Activated naive CD8-positive, alpha-beta T cell treated with anti-CD3 and anti-CD28 coated beads, Interleukin-2, amount 50 U/mL, for 16 hours (primary cell): ENCODE measurements at places on chromosomes 1 and 21.
A peak's percentile ranks its signal among the peaks of the same experiment; 100 is the strongest.

DNA sequence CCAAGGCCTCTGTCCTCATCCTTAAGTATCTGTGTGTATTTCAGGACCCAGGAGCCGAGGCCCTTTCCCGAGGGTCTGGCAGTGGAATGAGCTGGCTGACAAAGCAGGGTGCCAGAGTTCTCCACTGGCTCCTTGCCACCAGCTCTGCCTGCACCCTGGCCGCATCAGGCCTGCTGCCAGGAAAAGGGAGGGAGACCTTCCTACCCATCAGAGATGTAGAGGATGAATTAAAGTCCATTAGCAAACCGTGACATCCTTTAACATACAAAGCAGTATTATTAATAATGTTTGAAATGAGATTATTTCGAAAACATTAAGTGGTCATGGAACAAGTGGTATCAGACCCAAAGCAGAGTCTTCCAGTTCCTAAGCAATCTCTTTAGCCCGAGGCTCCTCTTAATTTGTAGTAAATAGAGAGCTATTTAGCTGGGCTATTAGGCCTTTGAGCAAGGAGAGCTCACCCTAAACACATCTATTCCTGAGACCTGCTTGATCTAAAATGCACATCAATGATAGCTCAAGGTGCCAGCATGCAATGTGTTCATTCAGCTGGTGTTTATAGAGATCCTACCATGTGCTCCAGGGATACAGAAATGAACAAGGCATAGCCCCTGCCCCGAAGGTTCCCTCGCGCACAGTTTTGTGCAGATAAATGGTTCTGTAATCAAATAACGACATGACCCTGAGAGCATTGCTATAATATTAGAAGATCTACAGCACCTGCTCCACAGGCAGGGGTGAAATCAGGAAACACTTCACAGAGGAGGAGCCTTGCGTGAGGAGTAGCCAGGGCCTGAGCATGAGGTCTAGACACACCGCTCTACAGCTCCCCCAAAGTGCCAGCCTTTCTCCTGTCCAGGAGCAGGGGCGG, 44.0 kb downstream of the FAM163A start:
- no peak for DNase-seq

DNA sequence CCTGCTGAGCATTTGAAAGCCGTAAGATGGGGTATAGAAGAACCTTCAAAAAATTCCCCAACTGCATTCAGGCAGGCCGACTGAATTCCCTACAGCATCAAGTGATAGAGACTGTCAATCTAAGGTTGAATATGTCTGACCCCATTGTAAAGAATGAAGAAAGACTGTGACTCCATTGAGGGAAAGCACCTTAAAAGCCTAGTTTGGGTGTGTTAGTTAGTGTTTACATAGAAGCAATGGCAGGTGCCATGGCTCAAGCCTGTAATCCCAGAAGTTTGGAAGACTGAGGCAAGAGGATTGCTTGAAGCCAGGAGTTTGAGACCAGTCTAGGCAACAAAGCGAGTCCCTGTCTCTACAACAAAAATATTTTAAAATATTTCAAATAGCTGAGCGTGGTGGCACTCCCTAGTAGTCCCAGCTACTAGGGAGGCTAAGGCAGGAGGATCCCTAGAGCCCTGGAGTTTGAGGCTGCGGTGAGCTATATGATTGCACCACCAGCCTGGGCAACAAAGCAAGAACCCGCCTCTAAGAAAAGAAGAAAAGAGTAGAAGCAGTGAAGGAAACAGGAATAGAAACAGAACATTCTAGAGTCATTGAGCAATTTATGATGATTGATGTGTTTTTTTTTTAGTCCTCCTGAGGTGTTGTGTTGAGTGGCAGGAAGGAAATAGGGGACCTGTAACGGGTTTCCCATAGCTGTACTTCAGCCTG, 15.4 kb downstream of the POLR3GL start:
- DNase-seq = no peak

- no peak for DNase-seq
These were observed 623 bp downstream of the GNG4 start for GRCh38 chr1:235648954-235649367.

- no peak for DNase-seq
These were observed 328.2 kb downstream of the KCTD3 start for GRCh38 chr1:215895276-215895675.

GRCh38 chr1:9169601-9170137, 40.8 kb upstream of the GPR157 start:
- no peak for DNase-seq

DNA sequence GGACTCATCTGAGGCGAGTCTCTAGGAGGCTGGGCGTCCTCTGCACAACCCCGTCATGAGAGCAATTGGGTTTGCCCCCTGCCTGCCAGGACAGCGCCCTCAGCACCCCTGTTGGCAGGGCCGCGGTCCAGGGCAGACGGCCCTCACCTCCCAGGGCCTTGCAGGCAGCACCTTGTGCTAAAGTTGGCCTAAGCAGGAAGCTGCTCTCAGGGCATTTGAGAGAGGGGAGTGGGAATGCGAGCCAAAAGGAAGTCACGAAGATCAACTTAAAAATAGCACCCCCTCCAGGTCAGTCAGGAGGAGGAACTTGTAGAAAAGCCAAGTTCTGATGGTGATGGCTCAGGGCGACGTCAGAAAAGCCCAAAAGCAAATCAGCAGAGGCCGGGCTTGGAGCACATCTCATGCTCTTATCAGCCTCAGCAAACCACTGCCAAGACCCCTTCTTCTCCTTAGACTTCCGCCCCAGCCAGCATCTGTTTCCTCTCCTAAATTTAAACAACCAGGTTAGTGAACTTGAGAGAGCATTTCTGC, 12.6 kb upstream of the ADORA3 start:
- no peak for DNase-seq

- DNase-seq = peak; percentile 25
These were observed 12.8 kb downstream of the DYNLT5 start for GRCh38 chr1:66764994-66765578.

DNA sequence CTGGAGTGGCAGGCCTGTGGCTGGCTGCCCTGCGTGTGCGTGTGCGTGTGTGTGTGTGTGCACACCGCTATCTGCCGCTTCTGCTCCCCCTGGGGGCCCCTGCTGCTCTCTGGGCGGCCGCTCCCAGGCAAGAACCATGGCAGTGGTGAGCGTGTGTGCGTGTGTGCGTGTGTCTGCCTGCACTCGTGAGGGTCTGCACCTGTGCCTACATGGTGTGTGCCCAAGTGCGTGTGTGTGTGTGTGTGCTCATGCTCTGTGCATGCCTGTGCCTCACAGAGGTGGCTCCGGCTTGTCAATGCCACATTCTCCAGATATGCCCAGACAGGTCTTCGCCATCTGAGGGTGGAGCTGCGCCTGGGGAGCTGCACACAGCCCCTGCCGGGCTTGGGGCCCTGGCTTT, 18.7 kb upstream of the PEX10 start:
- DNase-seq = no peak

- DNase-seq = no peak
These were observed 3.1 kb upstream of the ADGRB2 start for GRCh38 chr1:31767225-31767624.

- no peak for DNase-seq
These were observed 417.1 kb upstream of the NFIA start for GRCh38 chr1:60665311-60665710.

GRCh38 chr1:110673197-110673701, 1.5 kb downstream of the KCNA3 start:
- DNase-seq = no peak

DNA sequence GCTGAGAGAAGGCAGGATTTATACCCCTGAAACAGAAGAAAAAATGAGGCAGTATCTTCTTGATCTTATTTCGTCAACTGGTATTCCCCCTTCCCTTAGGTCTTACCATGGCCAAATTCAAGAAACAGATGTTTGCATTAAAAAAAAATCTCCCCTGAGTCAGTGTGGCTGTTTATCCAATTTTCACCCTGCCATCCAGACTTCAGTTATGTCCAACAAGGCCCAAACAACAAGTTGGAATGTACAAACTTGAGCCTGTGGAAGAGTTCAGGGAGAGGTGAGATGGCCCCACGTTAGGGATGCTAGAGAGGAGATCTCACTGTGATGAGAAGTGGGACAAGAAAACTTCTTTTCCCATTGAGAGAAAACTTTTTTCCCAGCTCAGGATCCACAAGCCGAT, 147.2 kb upstream of the PROX1 start:
- DNase-seq = no peak

DNA sequence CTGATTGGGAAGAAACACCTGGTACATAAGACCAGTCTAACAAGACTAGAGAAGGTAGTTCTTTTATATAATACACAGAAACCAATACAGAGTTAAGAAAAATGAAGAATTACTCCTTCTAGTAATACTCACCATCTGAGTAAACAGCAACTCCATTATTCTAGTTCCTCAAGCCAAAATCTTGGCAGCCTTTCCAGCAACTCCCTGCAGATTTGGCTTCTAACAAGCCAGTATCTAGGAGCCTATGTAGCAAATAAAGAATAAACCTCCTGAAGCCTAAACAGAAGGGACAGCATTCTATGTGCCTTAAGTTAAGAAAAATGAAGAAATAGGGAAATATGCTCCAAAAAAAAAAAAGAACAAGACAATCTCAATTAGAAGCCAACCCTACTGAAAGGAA, 24.5 kb downstream of the ERO1B start:
- DNase-seq = no peak

GRCh38 chr1:226655251-226656163, 83.6 kb downstream of the ITPKB start:
- no peak for DNase-seq

GRCh38 chr21:46660505-46660904, 25.0 kb downstream of the PRMT2 start:
- no peak for DNase-seq

DNA sequence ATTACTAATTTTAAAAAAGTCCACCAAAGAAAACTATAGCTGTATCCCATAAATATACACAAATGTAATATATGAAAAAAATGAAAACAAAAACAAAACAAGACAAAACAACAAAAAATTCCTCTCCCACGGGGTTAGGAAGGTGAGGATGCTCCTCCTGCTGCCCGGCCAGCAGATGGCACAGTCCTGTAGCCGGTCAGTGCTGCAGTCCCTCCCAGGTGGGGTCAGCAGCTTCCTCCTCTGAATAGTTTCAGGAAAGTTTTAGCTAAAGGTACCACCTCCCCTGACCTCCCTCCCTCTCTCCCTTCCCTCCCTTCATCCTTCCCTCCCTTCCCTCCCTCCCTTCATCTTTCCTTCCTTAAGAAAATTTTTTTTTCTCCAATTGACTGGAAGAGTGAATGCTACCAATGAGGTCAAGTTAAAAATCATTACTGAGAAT, 67.8 kb upstream of the BCL10 start:
- no peak for DNase-seq

DNA sequence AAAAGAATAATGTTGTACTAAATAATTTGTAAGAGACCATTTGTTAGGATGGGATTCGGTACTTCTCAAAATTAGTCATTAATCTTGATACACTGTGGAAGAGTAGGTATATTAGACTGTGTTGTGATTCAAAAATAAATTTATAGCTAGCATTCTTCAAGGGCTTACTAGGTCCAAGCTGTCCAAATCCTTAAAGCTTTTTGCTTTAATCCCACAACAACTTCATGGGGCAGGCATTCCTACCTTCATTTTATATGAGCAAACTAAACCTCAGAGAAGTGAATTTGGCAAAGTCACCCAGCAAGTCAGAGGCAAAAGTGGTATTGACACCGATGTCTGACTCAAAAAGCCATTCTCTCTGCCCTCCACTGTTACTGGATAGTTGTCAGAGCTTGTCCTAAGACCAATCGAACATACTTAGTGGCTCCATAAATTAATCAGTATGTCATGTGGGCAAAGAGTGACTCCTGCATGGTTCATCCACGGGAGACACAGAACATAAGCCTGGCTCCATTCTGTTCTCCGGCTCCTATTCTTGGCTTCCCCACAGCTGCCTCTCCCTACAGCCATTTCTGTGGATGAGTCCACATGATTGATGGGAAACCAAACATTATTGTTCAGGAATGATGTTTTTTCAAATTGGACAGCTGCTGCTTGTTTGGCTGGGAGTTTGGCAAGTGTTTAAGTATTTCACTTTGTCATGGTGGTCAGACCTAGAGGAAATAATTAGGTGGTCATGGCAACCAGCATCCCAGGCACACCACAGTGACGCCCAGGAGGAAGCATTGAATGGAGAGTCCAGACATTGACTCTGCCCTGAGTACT, 133.4 kb upstream of the FGGY start:
- no peak for DNase-seq

DNA sequence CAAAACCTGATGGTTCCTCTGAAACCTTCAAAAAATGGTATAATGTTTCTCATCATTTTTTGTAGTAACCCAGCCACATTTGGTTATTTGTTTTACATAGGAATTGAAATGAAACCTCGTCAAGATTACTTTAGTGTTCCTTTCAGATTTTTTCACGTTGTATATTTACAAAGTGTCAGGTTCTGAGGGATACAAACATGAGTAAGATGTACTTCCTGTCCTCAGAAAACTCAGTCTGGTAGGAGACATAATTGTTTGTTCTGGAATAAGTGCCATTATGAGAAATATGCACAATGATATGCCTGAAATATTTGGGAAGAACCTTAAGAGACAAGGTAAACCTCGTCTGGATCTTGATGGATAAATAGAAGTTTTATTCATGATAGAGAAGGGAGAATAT, 145.5 kb downstream of the USP25 start:
- DNase-seq = no peak

DNA sequence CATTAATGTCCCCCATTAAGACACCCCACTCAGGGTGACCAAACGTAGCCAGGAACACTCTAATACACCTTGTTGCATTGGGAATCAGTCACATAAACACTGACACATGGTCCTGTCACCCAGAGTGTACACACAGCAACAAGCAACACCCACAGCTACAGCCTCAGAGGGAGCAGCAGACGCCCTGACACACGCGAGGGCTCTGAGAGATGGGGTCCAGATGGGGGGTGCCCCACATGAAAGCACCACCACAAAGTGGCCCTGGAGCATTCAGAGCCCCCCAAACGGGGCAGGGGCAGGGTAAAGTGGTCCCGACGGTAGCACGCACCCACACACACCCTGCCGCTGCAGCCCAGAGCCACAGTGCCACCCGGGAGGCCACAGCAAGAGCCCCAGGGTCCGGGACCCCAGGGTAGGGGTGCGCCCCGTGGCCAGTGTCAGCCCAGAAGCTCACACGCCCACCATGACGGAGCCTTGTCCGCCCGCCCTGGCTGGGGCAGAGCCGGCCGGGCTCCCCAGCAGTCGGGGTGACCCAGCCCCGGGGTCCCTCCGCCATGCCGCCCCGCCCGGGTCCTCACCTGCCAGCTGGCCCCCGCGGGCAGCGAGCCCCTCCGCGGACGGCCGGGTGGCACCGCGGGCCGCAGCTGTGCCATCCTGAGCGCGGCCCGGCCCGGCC, 47.3 kb downstream of the RAP1GAP start:
- no peak for DNase-seq

DNA sequence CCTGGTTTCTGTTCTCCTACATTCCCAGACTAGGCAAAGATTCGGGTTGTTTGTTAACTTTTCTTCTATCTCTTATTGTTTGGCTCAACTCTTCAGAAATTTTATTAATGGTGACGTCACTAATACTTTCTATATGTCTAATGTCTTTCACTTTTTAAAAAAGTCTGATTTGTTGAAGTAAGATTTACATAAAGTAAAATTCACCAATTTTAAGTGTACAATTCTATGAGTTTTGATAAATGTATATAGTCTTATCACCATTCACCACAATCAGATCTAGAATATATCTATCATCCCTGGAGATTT, 27.8 kb downstream of the EXTL2 start:
- no peak for DNase-seq
